ENCODE measurements at places on chromosomes 13 and 19.

DNA sequence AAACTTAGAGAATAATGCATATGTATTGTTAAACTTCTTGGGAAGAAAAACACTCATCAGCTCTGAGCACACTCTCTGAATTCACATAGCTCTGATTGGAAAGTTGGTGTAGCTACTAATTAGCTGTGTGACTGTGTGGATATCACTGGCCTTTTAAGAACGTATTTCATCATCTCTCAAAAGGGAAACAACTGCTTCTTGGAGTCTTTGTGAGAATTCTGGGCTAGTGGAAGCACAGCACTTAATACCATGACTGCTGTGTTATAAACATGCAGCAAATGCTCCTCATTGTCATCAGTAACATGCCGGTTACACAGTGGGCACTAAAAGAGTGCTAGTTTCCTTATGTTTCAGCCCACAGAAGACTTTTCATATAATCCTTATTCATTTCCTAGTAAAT lies 220.9 kb upstream of the CSNK1A1L start:
- DNase-seq, result no peak

- peak; percentile 76 for DNase-seq
Measured at GRCh38 chr19:51777570-51778462, 16.8 kb downstream of the FPR2 start.

DNA sequence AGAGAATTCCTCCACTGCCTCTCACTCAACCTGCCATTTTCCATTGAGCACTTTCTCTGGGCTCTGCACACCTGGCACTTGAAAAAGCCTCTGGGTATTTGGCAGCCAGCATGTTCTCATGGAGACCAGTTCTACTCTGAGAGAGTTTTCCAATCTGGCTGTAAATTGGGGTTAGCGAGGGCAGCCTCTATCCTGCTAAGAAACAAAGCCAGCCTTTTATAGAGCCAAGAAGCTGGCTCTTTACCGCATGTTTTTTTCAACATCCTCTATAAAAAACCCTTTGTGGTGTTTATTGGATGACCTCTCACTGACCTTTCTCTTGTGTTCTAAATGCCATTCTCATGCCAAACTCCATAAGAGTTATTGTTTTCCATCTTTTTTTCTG lies 52.6 kb upstream of the RCBTB2 start:
- no peak for DNase-seq

DNA sequence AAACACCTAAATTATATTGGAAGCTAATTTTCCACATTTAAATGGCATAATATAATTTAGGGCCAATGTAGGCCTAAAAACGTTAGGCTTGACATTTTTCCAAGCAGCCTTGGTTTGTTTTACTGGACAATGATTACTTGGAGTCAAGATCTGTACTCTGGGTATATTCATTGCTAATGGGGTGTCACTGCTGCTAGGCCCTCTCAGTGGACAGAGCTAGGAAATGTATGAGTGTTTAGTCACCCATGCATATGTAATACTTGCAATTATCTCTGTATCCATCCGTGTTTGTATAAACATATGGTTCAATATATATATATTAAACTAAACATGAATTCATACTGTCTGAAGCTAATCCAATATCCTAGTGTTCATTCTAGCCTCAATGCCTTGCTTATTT lies 598.1 kb downstream of the DCT start:
- DNase-seq, result no peak

DNA sequence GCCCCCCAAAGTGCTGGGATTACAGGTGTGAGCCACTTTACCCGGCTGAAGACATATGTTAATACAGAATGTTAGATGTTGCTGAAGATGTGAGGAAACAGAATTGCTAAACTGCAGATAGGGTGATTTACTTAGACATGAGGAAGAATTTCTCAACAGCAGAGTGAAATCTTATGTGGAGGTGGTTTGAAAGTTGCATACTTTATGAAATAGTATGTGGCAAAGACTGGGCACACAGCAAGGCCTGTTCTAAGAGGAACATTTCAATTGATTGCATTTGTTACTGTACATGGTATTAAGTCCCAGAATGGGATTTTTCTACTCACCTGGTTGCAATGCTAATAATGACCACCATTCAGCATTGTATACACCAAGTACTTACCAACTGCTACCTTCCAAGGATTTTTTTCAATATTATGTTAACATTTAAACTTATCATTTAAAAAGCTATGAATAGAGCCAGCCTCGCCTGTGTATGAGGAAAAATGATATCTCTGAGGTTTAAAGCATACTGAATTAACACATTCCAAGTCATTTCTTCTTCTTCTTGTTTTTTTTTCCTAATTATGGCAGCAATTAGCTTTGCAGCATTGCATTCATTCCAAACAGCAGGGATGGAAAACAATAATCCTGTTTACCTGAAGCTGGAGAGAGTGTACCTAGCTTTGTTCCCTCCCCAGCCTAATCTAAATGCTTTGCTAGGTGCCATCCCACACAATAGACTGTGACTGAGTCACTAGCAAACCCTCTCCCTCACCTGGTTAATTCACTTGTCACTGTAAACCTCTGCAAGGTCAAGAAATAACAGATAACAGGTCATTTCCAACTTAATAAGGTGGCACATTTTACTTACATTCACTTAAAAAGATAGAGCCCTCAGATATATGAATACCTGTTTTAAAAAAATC lies 19.4 kb upstream of the KLF5 start:
- no peak for DNase-seq

DNA sequence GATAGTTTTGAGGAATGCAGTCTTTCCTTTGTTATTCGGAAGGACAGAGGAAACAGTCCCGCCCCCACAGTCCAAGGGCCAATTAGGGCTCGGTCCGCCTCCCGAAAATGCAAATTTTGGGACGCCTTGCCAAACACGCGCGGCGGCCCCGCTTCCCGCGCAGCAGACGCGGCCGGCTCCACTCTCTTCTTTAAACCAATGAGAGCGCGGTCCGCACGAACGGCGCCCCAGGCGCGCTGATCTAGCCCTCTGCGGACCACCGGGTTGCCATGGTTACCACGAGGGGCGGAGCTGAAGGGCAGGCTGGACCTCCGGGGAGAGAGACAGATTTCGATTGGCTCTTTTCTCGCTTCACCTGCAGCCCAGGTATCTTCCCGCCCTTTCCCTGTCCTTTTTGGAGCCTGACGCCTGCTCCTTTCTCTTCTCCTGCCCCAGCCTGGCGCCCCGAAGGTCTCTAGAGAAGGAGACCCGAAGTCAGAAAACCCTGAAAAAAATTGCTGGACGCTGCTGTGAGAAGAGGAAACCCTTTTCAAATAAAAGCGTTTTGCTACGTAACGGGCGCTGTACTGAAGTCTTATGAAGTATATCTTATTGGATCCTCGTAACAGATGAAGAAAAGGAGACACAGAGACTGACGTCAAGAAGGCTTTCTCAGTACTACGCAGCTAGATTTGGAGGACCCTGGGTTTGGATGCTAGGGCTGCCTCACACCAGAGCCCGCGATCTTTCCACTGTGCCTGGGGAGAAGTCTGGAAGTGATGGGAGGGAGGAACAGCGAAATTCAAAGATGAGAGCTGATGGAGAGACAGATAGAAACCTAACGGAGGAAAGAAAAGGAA lies 2.0 kb downstream of the PTH2 start:
- DNase-seq, result peak; percentile 56

DNA sequence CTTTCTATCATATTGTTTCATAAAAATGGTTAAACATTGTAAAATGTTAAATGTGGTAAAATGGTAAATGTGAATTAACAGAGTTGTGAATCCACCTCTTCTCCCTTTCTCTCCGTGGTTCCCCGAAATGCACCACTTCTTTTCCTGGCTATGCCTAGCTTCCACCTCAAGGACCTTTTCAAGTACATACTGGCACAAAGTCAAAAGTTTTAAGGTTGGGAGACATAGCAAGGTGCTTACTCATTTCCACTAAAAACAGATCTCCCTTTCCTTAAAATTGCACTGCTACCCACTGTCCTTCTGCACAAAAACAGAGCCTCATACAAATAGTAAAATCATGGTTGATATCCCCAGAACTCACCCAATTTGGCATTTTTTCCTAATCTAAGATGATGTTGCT lies 558.2 kb downstream of the SLITRK6 start:
- DNase-seq, result no peak

GRCh38 chr19:2273356-2274184 lies 8.4 kb downstream of the PEAK3 start:
- DNase-seq, result no peak

GRCh38 chr13:25958986-25959385 lies 92.8 kb downstream of the SHISA2 start:
- DNase-seq, result no peak

DNA sequence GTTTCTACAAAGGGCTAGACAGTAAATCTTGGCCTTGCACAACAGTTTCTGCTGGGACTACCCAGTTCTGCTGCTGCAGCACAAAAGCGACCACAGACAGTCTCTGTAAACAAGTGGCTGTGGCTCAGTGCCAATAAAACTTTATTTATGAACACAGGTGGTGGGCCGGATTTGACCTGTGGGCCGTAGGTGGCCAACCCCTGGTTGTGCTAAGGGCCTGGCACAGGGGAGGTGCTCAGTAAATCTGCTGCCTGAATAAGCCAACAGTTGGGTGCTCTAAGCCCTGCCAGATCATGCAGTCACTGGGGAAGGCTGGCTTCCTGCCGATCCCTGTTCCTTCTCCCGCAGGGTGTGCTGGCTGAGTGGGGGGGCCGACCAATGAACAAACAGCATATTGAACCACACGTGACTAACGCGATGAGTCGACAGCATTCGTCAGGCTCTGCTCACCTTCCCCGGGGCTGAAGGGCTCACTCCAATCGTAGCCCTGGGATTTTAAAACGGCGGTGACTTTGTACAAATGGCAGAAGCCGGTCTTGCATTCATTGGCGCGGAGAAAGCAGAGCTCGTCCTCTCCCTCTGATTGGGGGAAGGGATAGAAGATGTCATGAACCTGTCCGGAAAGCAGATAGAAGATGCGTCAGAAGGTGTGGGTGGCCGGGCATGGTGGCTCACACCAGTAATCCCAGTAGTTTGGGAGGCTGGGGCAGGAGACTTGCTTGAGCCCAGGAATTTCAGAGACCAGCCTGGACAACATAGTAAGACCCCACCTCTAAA lies 24.3 kb upstream of the MYDGF start:
- no peak for DNase-seq

DNA sequence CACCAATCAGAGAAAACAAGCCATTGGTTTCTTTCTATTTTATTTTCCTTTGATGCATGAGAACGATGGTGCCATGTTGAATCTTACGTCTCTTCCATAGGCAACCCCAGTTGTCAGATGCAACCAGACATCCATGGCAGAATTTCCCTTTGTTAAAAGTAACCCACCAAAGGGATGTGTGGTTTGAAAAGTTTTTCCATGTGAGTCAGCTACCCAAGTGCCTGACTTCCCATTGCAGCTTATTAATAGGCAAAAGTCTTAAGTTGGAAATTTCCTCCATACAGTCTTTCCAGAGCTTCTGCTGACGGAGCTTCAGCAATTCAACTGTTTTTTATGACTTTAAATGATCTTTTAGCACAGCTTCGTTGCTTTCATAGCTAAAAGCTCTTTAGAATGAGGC lies 73.8 kb upstream of the FAM216B start:
- no peak for DNase-seq

GRCh38 chr13:28958018-28958417 lies 137.9 kb downstream of the MTUS2 start:
- no peak for DNase-seq

DNA sequence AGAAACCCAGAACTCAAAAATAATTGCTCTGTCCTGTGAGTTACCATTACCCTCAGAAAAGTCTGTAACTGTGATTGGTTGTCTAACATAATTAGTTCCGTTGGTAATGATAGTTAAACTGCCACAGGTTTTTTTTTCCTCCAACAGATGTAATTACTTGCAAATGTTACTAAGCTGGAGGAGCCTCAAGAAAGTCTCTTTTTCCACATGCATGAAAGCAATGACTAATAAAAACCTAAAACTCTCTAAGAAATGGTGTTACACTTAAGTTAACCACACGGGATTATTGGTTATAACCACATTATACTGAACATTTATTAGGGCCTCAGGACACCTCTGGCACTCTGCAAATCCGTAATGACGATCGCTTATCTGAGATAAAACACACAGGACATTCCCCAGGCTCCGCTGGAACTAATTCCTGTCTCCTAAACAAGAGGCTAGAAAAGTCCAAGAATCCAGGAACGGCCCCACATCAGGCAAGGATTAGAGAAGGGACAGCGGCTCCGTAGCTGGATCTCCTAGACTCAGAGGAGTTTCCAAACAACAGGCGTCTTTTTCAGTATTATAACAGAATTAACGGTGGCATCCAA lies 753 bp downstream of the ZNF235 start:
- no peak for DNase-seq

- peak; percentile 14 for DNase-seq
Measured at GRCh38 chr13:39942552-39943273, 287.3 kb downstream of the COG6 start.

DNA sequence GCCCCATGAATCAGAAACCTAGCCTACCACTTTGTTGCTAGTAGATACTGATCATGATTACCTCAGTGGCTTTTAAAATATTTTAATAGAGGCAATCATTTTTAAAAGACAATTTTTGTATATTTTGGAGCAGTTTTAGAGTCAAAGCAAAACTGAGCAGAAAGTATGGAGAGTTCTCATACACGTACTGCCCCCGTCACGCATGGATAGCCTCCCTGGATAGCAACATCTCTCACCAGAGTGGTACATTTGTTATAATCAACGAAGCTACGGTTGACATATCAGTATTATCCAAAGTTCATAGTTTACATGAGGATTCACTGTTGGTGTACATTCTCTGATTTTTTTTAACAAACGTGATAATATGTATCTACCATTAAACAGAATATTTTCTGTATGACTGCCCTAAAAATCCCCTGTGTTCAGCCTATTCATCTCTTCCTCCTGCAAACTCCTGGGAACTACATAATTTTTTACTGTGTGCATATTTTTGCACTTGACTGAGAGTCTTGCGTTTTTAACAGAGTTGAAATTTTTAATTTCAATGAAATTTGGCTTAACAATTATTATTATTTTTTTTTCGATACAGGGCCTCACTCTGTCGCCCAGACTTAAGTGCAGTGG lies 1436.8 kb upstream of the PCDH9 start:
- DNase-seq, result no peak

GRCh38 chr19:19202707-19203011 lies 555 bp downstream of the NR2C2AP start:
- DNase-seq, result no peak

- no peak for DNase-seq
Measured at GRCh38 chr13:41282129-41282571, 18.8 kb upstream of the MTRF1 start.

GRCh38 chr19:29384656-29385055 lies 141.1 kb upstream of the VSTM2B start:
- no peak for DNase-seq

- no peak for DNase-seq
Measured at GRCh38 chr13:77143431-77143830, 116.5 kb upstream of the FBXL3 start.

- DNase-seq, result no peak
Measured at GRCh38 chr13:40547591-40548315, 118.7 kb downstream of the FOXO1 start.
